ENCODE measurements at places on chromosomes 1 and 21.

GRCh38 chr1:69570356-69570755 lies 2.6 kb downstream of the LRRC7 start:
- no peak for DNase-seq

- no peak for DNase-seq
These were observed 42.9 kb downstream of the UMODL1 start for GRCh38 chr21:42113926-42114409.

DNA sequence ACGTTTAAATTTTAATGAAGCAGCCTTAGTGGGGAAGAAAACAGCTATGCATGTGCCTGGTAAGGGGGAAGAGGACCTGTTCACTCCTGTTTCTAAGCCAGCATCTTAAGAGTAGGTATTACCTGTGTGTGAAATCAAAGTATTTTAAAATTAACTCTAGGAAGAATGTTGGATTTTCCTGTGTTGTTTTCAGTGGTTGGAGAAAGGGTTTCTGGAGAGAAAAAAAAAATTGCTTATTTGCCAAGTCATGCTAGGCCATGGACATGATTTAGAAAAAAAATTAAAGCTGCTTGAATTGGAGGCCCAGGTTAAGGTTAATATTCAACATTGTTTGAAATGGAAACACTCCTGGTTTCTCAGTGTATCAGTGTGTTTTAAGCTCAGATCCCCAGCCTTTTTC lies 42.9 kb upstream of the DNAJC6 start:
- no peak for DNase-seq

GRCh38 chr1:86502721-86503405 lies 34.1 kb downstream of the CLCA1 start:
- no peak for DNase-seq

DNA sequence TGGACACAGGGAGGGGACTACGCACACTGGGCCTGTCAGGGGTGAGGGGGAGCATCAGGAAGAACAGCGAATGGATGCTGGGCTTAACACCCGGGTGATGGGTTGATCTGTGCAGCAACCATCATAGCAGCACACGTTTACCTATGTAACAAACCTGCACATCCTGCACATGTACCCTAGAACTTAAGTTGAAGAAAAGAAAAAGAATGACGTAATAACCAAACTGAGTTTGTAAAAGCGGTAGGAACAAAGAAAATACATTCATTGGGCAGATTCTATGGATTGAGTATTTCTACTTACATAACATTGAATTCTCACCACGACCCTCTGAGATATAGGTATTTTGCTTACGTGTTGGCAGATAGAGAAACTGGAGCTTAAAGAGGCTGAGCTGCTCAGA lies 468.4 kb downstream of the TTLL7 start:
- DNase-seq: no peak

GRCh38 chr1:109523706-109524105 lies 14.2 kb upstream of the AMIGO1 start:
- no peak for DNase-seq

DNA sequence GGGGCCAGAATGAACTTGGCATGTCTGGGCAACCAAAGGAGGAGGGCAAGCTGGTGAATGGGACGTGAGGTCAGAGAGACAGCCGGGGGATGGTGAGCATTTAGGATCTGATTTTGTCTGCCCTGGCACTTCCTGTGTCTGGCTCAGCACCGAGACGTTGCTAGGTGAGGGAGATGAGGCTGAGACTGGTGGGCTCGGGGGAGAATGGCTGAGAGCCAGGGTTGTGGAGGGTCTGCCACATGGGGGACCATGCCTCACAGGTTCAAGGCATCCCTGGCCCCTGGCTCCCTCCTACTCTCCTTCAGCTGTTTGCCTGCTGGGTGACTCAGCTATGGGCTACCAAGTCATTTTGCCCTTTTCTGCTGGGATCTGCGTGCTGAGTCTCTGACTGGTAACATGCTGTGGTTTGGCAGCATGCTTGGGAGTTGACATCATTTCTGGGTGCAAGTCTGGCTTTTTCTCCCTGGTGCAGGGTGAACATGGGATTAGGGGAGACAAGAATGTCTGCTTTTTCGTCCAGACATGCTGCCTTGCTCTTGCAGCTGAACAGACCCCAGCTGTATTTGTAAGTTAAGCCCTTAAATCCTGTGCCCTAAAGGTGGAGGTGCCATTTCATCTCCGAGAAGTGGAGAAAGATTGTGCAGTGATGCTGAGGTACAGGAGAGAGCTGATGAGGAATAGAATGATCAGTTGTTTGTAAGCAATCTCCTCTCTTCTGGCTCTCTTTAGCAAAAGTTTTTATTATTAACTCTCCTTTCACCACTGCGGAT lies 17.6 kb downstream of the GALNT2 start:
- DNase-seq: no peak

- no peak for DNase-seq
These were observed 25.2 kb upstream of the DYRK1A start for GRCh38 chr21:37341254-37341960.

GRCh38 chr1:202154766-202155477 lies 5.5 kb downstream of the PTPN7 start:
- DNase-seq: no peak

GRCh38 chr1:65756616-65757015 lies 36.1 kb upstream of the PDE4B start:
- no peak for DNase-seq

GRCh38 chr1:96820671-96821070 lies 99.1 kb downstream of the PTBP2 start:
- no peak for DNase-seq

DNA sequence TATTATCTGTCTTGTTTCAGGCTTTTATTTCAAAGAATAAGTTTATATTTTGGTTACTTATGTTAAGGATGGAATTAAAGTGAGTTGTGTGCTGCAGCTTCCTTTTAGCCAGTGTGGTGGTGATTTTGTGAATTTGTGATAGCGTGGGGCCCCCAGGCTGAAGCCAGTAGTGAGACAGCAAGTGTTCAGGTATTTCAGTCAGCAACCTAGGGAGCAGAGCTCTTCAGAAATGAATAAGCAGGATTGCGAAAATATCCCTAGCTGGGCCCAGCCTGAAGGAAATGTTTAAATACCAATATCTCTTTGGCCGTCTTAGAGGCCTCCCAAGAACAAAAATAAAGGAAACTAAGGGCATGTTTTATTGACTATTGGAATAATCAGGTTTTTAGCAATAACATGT lies 150.8 kb upstream of the C1orf105 start:
- no peak for DNase-seq

DNA sequence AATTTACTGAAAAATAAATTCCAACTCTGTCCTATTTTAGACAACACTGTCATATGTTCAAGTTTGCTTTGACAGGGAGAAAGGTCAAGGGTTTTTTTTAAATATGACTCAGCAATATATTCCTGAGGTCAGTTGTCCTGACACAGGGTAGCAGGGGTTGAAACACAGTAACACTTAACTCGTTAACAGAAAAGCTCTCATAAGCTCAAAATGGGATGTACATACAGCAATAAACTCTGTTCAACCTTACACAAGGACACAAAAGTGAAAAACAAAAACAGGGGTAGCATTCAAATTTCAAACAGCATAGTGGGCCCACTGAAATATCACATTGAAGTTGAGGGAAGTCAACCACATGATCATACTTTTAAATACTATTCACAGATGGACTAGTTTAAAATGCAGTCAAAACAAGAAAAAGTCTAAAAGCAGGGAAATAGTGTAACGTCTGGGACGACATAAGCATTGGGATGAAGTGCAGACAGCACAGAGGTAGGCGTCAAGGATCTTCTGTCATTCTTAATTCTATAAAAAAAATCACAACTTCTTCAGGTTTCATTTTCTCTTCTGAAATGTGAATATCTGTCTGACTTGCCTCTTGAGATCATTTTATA lies 89.9 kb downstream of the SLC44A5 start:
- no peak for DNase-seq
